NCI-H82 (cell line): ENCODE measurements at places on chromosomes 4 and X.

GRCh38 chr4:108396900-108397497 is 223.4 kb upstream of the RPL34 start:
- DNase-seq = no peak

- DNase-seq = no peak
Observed at GRCh38 chr4:43457866-43458265, 565.4 kb downstream of the GRXCR1 start.

GRCh38 chr4:39024311-39024865 is 7.8 kb downstream of the TMEM156 start:
- no peak for DNase-seq

- no peak for DNase-seq
Observed at GRCh38 chr4:120724656-120725055, 197.9 kb downstream of the PRDM5 start.

GRCh38 chr4:151895671-151896070 is 134.9 kb upstream of the GATB start:
- no peak for DNase-seq

GRCh38 chrX:39212456-39212855 is 411.2 kb downstream of the MID1IP1 start:
- DNase-seq = no peak

- DNase-seq = no peak
Observed at GRCh38 chr4:140305053-140305452, 68.4 kb upstream of the SCOC start.

GRCh38 chrX:16171944-16172343 is 4.7 kb downstream of the MAGEB17 start:
- DNase-seq = no peak

DNA sequence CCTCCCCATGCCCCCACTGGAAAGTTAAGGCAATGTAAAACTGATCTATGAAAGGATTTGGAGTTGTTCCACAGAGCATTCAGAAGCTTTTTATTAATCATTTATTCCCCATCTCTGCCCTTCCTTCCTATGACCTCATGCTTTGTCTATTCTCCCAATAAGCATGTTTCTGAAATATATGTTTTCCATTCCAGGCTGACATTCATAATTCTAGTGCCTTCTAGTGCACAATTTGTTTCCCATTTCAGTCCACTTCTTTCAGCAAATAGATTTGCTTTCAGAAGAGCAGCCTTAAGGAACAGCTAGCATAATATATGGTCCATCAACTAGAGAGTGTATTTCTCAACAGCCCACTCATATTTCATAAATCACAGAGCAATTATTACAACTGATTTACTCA is 77.1 kb upstream of the ATXN3L start:
- DNase-seq = no peak

DNA sequence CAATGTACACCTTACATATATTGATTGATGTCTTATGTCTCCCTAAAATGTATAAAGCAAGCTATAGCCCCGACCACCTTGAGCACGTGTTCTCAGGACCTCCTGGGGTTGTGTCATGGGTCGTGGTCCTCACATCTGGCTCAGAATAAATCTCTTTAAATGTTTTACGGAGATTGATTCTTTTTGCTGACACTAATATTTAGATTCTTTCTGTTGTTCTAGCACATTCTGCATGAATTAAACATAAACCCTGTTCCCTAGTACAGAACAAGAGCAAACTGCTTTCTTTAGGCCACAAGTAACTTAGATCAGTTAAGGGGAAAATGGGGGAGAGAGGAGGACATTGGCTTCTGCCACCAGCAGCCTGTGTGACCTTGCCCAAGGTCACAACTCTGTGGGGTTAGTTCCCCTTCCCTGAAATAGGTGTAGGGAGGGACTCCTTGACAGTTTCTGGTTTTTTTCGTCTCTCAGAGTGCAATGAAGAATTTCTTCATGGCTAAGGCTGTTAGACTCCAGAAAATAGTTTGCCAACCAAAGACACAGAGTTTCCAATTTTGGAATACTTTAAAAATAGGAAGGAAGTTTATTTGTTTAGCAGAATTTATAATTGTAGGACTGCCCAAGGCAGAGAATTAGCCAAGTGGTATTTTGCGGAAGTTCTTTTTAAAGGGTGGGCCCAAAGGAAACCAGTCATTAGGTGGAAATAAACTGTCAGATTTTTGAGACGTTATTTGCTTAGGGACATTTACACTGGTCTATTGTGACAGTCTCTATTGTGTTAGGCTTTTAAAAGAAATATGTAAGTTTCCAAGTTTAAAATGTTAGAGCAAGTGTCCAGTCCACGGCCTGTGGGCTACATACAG is 29.4 kb downstream of the PTTG2 start:
- DNase-seq = no peak

DNA sequence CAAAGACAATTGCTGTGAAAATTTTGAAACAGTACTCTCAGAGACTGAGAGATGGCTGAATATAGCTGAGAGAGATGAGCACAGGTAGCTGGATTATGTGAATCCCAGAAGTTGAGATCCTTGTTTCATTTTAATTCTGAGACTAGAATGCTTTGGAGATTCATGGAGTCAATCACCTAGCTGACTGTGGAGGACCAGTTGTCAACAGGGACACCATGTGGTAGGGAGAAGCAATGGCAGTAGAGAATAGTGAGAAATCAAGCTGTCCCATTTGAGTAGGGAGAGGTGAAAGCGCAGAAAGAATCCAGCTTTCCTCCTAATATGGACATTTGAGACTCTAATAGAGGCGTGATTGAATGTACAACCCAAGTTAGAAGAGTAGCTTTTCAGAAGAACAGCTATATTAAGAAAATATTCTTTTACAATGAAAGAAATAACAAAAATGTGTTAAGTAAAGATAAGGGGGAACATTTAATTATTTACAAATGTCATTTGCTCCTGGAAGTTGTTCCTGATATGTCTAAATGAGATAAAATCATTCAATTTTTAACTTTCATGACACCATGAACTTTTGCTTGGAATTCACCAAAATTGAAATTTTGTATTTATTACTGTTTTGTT is 30.3 kb upstream of the GLRB start:
- DNase-seq = peak; percentile 70

DNA sequence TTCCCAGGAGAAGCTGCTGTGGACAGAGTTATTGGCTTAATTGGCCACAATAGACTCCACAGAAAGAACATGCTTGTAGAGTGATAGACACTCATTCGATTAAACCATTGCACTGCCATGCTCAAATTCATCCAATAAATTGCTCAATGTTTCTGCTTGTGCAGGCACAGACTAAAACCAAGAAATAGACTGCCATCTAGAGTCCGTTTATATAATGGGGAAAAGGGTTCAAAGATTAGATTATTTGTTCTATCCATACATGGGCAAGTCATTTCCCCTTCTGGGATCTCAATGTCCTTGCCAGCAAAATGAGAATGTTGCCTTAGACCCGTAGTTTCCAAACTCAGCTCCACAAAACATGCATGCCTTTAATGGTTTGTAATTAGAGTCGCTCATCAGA is 8.7 kb downstream of the SMIM10 start:
- peak; percentile 55 for DNase-seq

GRCh38 chr4:133720001-133720400 is 481.6 kb downstream of the PABPC4L start:
- no peak for DNase-seq

GRCh38 chr4:47830265-47831025 is 7.4 kb downstream of the CORIN start:
- peak; percentile 15 for DNase-seq

DNA sequence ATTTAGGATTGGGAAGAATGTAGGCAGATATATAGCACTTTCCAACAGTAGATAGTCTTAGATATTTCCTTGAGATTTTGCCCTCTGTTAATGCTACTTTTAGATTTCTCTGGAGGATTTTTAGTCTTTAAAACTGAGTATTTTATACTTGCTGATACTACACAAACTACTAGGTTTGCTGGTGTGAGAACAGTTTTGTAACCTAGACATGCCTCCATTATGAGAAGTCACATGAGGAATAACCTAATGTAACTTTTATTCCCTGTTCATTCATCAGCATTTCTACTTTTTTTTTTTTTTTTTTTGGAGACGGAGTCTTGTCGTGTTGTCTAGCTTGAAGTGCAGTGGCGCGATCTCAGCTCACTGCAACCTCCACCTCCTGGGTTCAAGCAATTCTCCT is 137.2 kb downstream of the RAPGEF2 start:
- DNase-seq = no peak

DNA sequence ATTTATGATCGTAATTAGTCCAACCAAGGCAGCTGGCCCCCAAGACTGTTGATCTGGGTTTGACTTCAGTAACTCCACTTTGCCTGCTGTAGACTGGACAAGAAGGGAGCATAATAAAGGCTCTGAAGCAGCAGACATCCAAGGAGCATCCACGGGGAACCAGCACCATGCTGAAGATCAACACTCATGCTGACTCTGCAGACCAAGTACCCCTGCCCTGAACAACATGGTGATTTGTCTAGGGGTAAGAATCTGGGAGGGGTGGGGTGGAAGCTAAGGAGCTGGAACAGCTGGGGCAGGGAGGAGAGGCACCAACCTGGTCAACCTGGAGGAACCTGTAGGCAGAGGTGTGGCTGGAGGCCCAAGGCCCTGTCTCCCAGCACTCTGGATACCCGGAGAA is 2.1 kb downstream of the TEC start:
- DNase-seq = no peak

- DNase-seq = no peak
Observed at GRCh38 chr4:15318621-15319348, 109.0 kb upstream of the C1QTNF7 start.

DNA sequence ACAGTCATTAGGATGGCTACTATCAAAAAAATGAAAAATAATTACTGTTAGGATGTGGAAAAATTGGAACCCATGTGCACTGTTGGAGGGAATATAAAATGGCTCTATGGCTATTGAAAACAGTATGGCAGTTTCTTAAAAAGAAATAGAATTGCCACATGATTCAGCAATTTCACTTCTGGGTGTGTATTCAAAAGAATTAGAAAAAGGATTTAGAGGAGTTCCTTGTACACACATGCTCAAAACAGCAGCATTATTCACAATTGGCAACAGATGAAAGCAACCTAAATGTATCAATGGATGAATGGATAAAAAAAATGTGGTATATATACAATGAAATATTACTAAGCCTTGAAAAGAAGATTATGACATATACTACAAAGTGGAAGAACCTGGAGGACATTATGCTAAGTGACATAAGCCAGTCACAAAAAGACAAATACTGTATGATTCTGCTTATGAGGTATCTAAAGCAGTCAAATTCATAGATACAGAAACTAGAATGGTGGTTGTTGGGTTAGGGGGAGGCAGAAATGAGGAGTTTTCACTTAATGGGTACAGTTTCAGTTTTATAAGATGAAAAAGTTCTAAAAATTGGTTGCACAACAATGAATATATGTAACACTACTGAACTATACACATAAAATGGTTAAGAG is 123.2 kb downstream of the ELOVL6 start:
- no peak for DNase-seq

DNA sequence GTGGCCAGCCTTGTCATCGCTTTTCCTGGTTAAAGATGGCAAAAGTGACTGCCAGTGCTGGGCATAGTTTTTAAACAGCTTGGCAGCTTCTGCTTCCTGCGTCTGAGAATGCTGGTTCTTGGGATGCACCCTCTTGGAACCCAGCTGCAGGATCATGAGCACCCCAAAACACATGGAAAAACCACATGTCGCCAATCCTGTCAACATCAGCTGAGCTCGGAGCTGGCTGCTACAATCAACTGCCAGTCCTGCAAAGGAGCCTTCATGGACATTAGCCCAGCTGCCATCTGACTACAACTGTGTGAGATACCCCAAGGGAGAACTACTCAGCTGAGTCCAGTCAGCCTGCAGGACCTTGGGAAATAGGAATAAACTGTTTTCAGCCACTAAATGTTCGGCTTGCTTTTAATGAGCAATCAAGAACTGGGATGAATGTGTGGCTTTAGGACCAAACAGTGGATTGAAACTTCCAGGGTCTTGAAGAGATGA is 31.0 kb downstream of the OSTC start:
- no peak for DNase-seq

- no peak for DNase-seq
Observed at GRCh38 chr4:154078504-154079350, 289.8 kb upstream of the SFRP2 start.

- no peak for DNase-seq
Observed at GRCh38 chr4:176587920-176588319, 204.8 kb downstream of the VEGFC start.

DNA sequence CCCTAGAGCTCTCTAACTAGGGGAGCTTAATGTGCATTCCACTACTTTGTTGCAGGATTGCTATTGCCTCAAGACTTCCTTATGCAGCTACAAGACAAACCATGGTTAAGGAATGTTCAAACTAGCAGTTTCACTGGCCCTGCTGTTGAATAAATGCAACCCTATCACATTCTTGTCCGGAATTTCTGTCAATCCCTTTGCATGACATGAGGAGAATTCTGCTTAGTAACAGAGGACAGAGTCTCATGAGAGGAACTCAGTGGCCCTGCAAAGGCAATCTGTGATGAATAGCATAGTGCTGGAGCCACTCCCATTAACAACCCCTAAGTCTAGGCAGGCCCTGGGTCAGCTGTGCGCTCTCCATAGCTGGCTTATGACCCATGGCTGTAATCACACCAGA is 30.7 kb upstream of the SGMS2 start:
- DNase-seq = no peak

DNA sequence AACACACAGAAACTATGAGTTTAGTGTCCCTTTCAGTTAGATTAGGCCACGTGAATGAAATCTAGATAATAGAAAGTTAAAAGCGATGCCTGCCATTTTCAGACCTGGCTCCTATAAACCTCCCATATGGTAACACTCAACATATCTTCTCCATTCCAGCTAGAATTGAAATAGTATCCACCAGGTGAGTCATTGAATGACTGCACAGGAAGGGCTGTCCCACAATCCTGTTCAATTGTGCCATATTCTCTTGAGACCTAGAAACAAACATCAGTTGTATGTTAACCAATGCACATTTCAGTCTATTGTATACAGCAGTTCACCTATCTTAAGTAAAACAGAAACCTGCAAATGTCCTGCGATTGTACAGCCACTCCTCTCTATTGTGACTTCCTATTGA is 659.3 kb upstream of the SLIT2 start:
- DNase-seq = no peak
